ENCODE measurements at places on chromosomes 7 and 10.

DNA sequence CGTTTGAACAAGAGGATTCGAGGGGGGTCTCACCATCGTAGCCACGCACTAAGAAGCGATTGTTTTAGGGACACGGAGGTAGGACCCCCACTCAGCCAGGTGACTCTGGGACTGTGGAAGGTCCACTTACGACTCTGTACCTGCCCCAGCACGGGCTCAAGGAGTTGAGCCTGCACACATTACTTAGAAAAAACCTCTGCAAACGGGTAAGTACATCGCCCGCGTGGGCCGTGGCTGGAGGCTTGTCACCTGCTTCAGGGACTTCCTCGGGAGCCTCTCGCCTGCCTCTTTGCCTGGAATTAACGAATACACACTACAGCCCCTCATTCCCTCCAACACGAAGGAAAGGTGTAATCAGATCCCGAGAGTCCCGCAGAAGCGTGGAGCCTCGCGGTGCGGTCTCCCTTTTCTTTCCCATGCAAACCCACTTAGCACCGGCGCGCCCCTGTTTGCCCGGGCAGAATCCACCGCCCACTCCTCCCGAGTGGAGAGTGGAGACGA is 826 bp downstream of the PODXL start:
- DNase-seq, result no peak

DNA sequence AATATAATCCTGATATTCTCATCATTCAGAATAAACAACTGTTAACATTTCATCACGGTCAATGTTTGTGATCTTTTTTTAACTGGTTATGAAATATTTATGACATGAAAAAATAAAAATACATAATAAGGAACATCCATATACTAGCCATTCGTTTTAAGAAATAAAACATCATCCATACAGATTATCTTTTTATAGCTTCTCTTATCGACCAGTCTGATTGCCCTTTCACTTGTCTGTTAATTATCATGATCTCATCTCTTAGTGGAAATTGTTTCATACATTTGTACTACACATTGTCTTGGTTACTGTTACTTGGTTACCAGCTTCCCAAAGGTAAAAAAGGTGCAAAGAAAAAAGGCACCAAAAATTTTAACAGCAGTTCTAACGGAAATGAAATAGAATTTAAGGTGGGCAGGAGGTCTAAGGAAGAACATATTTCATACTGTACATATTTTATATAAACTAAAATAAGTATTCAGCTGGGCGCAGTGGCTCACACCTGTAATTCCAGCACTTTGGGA is 8.4 kb downstream of the ARHGAP21 start:
- no peak for DNase-seq

DNA sequence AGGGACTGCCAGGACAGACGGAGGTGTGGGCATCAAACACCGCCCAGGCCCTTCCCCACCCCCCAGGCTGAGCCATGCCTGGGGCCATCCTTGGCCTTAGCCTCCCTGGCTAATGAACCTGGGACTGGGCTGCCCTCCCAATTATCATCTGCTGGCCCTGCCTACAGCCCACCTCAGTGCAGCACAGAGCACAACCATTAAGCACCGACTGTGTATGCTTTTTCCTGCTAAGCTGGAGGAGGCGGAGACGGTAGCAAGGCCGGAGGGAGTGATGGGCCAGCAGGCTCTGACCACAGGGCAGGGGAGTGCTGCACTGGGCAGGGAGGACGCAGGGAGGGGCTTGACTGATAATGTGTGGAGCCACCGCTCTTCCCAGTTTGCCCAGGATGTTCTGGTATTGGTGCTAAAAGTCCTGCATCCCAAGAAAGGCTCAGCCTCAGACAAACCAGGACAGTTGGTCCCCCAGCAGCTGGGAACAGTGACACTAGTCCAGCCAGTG is 72.0 kb downstream of the C10orf143 start:
- DNase-seq, result no peak

GRCh38 chr7:87155788-87156187 is 3.5 kb downstream of the DMTF1 start:
- no peak for DNase-seq

GRCh38 chr10:3704565-3705325 is 80.3 kb downstream of the KLF6 start:
- DNase-seq, result peak; percentile 5

Measured in fibroblast of the aortic adventitia (primary cell).